Muscle of leg (tissue), 16 donors: ENCODE measurements at places on chromosomes 2 and 18. TPM values are rescaled to one million over a fixed set of nuclear protein-coding genes. Genes with fewer than 3 reads are reported as not detected.

The CCDC68 gene
- total RNA-seq = 0.58 TPM

The REG3A gene
- not detected for total RNA-seq

The ACMSD gene
- not detected for total RNA-seq

DNA sequence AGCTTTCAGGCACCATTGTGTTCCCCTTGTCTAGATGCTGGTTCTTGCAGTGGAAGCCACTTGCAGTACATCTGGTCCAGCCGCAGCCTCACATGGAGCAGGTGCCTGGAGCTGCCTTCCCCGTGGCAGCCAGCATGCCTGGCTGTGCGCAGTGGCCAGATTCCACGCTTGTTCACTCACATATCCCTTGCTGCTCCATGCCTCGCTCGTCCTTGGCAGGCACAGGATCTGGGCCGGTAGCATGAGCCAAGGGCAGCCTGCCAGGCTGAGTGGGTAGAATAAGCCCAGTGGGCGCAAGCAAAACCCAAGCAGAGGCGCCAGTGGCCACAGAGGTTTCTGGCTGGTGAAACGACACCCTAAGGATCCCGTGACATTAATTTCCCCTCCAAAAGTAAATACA, 20.6 kb downstream of the TMX3 start:
- no peak overlapping the region for H3K4me3 ChIP-seq
- no peak for DNase-seq
- H3K27me3 ChIP-seq = no peaks in the 10 kb centered on the region
- peaks cover 35% of the 10 kb centered on the region for H3K36me3 ChIP-seq
- no peak overlapping the region for H3K27ac ChIP-seq
- no peaks in the 10 kb centered on the region for H3K4me1 ChIP-seq

DNA sequence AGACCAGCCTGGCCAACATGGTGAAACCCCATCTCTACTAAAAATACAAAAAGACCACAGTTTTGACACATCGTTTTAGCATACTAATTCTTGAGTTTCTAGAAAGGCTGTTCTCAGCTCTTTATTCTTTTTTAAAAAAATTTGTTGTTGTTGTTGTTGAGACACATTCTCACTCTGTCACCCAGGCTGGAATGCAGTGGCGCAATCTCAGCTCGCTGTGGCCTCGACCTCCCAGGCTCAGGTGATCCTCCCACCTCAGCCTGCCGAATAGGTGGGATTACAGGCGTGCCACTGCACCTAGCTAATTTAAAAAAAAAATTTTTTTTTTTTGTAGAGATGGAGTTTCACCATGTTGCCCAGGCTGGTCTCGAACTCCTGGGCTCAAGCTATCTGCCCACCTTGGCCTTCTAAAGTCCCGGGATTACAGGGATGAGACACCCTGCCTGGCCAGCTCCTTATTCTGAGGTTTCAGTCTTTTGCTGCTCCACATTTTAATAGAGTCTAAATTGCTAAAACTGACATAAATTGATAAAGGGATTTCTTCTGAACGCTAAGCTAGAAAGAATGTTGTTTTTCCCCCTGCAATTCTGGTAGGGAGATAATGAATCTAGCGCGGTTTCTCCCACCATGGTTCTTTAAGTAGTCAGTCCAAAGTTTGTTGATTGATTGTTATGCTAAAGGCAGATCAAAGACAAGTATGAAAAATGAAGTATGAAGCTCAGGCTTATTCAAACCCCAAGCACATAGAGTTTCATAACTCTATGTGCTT, 32.6 kb upstream of the CABLES1 start:
- no peaks in the 10 kb centered on the region for H3K36me3 ChIP-seq
- H3K4me1 ChIP-seq = peaks cover 8% of the 10 kb centered on the region
- H3K27ac ChIP-seq = no peak overlapping the region
- H3K27me3 ChIP-seq = no peaks in the 10 kb centered on the region
- H3K4me3 ChIP-seq = no peak overlapping the region

GRCh38 chr18:67199993-67200617, 316.4 kb downstream of the DSEL start:
- no peaks in the 10 kb centered on the region for H3K36me3 ChIP-seq
- no peak overlapping the region for H3K27ac ChIP-seq
- no peak overlapping the region for H3K4me3 ChIP-seq
- DNase-seq = peak; percentile 68
- no peaks in the 10 kb centered on the region for H3K4me1 ChIP-seq

DNA sequence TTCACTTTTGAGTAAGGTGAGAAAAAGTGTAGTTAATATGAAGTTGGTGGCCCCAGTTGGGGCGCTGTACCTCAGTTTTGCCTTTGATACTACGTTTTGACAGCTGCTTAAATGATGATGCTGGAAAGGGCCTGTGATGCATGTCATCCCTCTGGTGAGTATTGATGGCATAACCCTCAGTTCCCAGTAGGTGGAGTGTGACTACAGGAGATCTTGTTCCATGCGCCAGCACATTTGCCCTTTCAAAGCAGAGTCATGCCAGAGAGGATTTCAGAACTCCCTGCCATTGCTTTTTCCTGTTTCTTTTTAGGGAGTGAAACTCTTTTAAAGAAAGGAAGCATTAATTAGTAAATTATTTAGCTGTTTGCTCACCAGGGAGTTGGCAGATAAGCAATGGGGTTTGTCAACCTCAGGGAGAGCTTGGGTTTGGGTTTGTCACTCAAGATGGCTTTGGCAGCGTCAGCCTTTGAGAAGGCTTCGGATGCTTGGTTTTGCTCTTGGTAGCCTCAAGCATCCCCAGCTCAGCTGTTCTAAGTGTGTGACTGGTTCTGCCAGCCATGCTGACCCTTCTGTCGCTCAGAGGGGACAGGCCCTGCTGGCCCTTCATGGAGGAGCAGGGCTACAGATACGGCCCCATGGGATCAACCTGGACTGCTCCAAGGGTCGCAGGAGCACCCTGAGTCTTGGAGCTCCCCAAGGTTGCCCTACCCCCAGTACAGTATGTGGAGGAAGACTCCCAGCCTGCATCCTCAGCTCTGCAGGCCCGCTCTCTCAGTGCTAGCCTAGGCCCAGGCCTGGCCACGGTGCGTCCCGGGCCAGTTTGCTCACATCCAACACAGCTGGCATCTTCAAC, 29.1 kb downstream of the ARMC9 start:
- no peak overlapping the region for H3K27ac ChIP-seq
- H3K4me1 ChIP-seq = no peaks in the 10 kb centered on the region
- H3K36me3 ChIP-seq = no peaks in the 10 kb centered on the region
- peak; percentile 83 for DNase-seq
- H3K27me3 ChIP-seq = no peaks in the 10 kb centered on the region

DNA sequence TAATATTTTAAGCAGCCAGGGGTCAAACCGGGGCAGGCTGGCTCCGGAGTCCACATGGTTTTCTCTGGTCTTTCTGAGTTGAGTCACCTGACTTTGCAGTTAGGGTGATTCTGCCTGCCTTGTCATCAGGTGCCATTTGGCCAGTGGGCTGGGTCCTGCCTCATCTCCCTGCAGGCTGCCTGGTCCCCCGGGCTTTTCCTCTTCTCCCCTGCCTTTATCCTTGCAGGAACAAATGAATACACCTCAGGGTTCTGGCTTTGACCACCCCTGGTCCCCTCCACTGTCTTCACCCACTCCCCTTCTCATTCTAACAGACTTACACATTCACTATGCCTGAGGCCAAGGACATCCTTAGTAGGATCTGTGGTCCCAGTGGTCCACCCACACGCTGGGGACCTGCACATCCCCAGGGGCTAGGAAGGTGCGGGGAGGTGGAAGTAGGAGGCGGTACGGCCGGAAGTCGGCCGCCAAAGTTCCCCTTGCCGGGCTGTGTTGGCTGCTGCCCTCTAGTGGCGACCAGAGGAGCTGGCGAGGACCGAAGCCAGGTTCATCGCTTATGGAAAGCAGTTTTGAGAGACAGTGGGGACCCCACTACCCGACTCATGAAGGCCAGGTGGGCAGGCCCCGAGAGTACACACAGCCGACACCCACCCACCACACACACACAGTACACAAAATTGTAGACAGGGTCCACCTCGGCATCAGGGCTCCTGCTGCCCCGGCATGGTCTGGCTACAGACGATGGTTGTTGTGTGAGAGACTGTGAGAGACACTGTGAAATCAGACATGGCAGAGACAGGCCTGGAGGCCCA, 6.3 kb upstream of the TEX261 start:
- H3K36me3 ChIP-seq = no peaks in the 10 kb centered on the region
- DNase-seq = peak; percentile 61
- peaks cover 8% of the 10 kb centered on the region for H3K4me1 ChIP-seq
- H3K27me3 ChIP-seq = peaks cover 14% of the 10 kb centered on the region

DNA sequence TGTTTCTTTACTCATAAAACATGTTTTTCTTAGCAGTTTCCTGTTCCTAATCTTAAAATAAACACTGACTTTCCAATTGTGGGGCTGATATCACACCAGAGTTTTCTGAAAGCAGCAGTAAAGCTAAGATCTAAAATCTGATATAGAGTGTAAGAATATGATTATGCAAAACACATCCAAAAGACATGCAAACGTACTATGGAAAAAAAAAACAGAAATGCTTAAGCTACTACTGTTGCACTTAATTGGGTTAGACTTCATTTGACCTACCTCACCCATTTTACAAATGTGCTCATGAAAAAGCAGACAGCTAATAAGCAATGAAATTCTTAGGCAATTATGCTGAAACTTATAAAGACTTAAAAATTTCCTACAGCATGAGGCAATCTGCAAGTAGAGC, 10.5 kb downstream of the CYTIP start:
- H3K36me3 ChIP-seq = no peaks in the 10 kb centered on the region
